ENCODE measurements at places on chromosomes 11 and 22.

DNA sequence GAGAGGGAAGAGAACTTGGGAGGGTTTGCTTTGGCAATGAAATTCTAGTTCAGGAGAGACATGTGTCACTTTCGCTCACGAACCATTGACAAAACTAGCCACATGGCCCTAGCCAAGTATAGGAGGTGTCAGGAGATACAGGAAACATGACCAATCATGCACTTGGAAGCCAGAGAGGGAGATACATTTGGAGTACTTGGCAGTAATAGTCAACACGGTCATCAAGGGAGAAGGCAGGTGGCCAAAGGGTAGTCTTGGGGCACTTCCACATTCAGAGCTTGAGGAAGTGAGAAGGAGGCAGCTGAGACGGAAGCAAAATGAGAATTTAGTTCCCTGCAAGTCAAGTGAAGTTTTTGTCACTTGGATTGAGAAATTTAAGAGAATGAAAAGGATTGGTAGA is 26.4 kb upstream of the KIRREL3 start:
- DNase-seq: no peak

DNA sequence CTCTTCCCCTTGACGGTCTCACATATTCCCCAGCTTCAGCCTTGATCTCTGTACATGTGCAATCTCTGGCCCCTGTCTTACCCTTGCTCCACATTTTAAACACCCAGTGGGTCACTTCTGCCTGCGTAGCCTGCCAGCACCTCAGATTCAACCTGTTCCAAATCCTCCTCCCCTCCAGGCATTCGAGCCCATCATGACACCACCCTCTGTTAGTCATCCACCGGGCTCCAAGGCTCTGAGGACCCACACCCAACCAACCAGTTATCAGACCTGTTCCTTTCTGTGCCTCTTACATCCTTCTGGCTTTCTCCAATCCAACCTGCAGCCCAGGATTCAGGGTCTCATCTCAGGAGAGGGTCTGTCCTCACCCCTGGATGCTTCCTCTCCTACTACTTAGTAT is 119.8 kb upstream of the TBCEL start:
- DNase-seq: no peak

- DNase-seq: no peak
Observed at GRCh38 chr11:110196884-110197420, 99.5 kb downstream of the RDX start.

DNA sequence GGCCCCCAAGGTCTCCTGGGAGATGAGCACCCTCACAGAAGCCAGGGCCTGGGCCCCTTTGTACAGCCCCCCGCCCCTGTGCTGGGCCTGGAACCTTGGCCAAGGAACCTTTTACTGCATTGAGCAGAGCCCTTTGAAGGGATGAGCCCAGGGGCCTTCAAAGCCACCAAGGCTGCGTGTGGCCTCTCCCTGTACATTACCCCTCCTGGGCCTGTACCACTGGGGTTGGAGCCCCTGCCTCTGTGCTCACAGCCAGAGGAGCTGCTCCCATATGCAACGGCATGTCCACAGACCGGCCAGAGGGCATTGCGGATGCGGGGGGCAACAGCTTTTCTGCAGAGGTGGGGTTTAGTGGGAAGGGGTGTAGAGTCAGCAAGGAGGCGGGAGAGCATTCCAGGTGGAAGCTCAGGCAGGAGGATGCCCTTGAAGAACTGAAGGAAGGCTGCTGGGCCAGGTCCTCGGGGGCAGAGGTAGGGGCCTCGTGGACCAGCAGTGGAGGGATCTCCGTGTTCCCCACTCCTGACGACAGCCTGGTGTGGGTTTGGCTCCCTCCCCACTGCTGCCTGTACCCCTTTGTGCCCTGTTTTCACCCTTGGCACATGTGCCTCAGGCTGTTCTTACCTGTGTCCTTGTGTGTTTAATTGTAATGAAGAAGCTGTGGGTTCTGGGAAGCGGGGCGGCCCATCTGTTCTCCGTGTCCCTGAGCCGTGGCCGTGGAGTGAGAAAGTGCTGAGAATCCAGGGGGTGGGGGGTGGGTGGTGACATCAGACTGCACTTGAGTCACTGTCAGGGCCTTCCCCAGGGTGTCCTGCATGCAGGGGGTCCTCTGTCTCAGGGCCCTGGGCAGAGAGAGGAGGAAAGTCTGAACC is 46.9 kb downstream of the ARHGAP8 start:
- DNase-seq: no peak

DNA sequence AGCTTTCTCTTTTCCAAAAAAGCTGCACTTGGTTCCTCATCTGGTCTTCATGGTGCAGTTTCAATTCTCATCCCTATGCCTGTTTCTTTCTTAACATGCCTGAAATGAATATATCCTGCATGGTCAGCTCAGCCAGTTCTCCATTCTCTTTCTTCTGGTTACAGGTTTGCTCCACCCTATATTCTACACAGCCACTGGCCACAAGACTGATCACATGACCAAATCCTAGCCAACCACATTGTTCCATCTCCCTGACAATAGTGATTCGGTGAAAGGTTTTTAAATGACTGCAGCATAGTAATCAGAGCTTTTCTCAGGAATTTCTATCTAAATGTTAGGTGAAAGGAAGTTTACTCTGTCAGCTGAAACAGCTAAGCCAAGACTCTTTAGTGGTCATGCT is 891.4 kb downstream of the METTL15 start:
- DNase-seq: no peak

DNA sequence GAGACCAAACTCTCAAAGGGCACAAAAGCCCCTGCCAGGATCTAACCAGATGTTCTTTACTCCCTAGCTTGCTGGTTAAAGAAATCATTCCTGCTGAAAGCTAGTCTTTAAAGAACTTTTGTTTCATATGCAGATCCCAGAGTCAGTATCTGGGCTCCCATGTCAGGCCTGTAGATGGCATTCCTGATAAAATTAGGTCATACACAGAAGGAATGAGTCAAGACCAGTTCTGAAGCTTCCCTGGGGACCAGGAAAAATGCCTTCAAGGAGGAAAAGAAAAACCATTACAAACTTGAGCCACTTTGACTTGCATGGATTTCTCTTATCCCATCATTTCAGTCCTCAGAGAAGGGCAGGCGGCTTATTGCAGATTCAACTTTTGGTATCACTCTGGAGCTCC is 5.9 kb downstream of the DBX1 start:
- DNase-seq: no peak

- DNase-seq: no peak
Observed at GRCh38 chr11:134691985-134692384, 279.9 kb upstream of the B3GAT1 start.

GRCh38 chr11:31725176-31725575 is 85.9 kb downstream of the PAX6 start:
- DNase-seq: no peak

GRCh38 chr11:83152264-83152663 is 4.7 kb upstream of the PCF11 start:
- DNase-seq: no peak

DNA sequence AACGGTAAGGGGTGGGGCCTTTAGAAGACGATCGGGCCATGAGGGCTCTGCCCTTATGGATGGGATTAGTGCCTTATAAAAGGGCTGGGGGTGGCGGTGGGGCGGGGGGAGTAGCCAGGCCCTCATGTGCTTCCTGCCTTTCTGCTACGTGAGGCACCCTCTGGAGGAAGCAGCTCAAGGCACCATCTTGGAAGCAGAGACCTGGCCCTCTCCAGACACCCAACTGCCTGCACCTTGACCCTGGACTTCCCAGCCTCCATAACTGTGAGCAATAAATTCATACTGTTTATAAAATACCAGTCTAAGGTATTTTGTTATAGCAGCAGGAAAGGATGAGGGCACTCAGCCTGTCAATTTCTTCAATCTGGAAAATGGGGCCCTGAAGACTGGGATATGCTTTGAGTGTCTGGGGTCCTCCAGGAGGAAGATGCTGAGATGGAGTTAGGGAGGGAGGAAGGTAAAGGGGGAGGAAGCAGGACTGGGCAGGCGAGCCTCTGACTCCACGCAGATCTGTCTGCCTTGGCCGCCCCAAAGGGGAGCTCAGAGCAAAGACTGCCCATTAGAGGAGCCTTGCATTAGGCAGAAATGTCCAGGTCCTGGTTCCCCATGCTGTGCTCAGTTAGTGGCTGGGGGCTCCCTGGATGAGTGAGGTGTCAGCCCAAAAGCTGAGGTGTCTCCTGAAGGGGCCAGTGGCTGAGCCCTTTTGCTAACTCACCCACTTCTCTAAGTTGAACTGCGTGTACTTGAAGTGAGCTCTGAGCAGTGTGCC is 5.3 kb downstream of the CABP2 start:
- DNase-seq: no peak

GRCh38 chr22:37440875-37441274 is 13.6 kb upstream of the ELFN2 start:
- DNase-seq: no peak

GRCh38 chr11:66287889-66288670 is 863 bp downstream of the YIF1A start:
- no peak for DNase-seq
